ENCODE measurements at places on chromosomes 6 and 20.

DNA sequence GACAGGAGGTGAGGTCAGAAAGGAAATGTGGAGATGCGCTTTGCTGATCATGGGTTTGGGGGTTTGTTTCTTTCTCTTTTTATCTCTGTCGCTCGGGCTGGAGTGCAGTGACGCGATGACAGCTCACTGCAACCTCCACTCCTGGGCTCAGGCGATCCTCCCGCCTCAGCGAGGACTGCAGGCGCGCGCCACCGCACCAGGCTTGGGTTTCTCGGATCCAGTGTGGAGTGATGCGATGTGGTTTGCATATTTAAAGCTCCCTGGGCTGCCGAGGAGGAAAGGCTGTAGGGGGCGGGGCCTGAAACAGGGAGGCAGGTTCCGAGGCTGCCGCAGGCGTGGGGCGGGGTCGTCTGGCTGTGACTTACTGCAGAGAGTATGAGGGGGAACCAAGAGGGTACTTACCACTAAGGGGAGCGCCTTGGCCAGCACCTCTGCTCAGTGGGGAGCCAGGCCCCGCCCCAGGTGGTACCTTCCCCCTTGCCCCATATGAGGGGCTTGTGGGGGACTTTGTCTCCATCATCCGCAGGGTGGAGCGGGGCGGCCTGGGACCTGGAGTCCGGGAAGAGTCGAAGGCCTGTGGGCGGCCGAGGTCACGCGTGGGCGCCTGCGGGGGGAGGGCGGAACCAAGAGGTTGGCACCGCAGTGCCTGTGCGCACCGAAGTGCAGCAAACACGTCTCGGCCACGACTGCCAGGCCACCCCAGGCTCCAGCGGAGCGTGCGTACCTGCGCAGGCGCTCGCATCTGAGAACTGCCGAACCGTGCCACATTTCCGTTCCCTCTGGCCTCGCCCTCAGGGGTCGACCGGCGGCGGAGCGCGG is 12.7 kb upstream of the BAK1 start:
- DNase-seq, result no peak

GRCh38 chr6:9957215-9957759 is 457.6 kb downstream of the TFAP2A start:
- no peak for DNase-seq

DNA sequence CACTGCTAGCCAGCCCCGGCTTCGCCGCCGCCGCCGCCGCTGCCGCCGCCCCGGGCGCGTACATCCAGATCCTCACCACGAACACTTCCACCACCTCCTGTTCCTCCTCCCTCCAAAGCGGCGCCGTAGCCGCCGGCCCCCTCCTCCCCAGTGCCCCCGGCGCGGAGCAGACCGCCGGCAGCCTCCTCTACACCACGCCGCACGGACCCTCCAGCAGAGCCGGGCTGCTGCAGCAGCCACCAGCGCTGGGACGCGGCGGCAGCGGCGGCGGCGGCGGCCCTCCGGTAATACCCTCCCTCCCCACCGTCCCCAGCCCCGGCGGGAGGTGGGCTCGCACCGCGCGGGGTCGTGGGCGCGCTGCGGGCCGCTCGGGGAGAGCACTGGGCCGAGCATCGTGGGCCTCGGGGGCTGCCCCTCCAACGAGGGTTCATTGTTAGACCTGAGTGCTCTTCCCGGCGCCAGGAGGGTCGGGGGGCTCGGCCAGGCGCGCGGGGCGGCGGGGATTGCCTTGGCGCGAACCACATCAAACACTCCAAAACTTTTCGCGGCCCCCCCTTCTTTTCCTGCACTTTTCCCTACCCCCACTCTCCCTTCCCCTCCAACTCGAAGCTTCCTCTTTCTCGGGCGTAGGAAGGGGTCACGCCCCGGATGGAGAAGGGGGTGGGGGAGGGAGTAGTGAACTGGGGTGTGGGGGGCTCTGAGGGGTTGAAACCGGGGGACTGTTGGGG is 827 bp downstream of the E2F3 start:
- peak; percentile 19 for DNase-seq

GRCh38 chr20:8020314-8021079 is 936 bp upstream of the TMX4 start:
- DNase-seq, result no peak

DNA sequence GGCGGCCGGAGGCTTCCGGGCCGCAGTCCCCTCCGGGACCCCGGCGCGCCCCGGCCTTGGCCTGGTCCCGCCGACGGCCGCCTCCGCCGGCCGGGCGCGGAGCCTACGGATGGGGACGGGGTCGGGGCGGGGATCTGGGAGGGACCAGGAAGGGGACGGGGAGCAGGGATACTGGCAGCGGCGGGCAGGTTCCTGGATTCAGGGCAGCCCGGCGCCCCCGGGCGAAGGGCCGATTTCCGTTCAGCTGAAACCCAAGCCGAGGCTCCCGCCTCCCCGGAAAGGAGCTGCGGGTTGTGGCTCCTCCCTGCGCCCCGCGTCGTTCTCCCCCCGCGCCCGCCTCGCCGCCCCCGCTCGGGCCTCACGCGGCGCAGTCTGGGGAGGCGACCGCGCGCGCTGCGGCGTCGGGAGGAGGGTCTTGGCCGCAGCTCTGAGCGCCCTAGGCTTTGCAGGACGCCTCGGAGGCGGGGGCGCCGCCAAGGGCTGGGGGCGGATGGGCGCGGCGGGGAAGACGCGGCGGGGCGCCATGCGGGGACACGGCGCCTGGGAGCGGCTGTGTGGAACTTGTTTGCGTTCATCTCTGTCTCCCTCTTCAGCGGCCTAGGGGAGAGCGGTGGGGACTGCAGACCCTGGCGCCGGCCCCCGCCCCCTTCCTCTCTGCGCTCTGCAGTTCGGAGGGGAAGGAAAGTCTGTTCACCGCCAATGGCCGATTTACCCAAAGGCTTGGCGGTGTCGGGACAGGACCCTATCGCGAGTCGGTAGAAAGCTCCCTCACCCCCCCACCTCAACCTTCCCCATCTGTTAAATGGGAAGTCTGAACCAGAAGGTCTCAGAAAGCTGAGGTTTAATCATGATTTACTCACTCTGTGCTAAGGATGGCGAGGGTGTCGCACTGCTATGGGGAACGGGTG is 22.7 kb upstream of the TMEM181 start:
- DNase-seq, result no peak

GRCh38 chr20:38214256-38215193 is 46.0 kb downstream of the KIAA1755 start:
- DNase-seq, result no peak

DNA sequence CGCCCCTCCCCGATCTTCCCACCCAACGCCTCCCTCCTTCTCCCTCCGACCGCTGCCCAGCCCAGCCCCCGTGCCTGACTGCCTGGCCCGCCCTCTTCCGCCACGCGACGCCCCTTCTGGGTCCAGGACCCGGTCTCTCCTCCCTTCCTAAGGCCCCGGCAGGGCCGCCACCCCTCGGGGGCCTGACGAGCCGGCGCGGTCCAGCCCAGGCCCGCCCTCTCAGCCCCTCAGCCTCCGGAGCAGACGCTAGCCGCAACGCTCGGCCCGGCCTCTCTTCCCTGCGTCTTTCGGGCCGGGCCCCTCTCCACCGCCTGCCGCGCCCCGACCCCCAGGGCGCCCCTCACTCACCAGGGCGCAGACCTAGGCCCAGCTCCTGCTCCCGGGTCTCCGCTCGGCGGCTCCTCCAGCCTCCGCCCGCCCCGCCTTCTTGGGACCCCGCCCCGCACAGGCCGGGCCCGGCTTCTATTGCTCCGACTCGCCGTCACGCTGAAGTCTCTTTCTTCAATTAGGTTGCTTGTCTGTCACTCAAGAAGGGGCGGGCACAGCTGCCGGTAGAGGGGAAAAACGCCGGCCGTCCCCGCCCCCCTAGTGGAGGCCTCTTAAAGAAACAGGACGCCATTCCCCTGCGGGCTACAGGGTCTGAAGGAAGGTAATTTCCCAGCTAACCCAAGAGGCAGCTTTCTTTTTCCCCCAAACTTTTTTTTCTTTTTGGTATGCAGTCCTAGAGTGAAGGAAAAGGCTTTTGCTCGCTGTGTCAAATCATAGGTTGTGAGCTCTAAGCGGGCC is at the start of gene ELMO2:
ELMO2 (minus strand) TSS at position 416 of the 786 bp plus-strand sequence. CDS start 12,133 bp downstream, outside the sequence.
- DNase-seq, result peak; percentile 94

- peak; percentile 5 for DNase-seq
Measured at GRCh38 chr6:80938131-80938530, 814.4 kb downstream of the TENT5A start.

DNA sequence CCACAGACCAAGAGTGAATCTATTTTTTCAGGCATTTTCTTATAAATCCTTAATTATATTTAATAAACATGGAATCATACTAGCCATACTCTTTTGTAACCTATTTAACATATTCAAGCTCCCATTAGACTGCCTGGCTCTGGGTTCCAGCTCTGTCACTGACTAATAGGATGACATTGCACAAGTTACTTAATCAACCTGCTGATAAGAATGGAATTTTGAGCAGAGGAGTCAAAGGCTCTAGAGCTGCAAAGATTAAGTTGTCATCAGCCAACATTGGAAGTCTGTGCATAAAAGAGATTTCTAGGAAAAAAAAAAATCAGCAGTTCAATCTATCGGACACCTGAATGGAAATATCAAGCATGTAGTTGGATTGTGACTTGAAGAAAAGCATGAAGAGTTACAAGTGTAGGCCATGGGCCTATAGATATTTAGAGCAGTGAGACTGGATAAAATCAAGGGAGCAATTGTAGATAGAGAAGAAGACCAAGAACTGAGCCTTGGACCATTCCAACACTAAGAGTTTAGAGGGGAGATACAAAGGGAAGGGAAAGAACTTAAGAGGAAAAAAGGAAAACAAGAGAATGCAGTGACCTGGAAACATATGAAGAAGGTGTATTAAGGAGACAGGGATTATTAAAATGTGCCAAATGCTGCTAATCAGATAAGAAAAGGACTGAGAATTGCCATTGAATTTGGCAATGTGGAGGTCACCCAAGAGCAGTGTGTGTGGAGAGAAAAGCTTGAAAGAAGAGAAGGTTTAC is 11.0 kb upstream of the HINT3 start:
- no peak for DNase-seq

DNA sequence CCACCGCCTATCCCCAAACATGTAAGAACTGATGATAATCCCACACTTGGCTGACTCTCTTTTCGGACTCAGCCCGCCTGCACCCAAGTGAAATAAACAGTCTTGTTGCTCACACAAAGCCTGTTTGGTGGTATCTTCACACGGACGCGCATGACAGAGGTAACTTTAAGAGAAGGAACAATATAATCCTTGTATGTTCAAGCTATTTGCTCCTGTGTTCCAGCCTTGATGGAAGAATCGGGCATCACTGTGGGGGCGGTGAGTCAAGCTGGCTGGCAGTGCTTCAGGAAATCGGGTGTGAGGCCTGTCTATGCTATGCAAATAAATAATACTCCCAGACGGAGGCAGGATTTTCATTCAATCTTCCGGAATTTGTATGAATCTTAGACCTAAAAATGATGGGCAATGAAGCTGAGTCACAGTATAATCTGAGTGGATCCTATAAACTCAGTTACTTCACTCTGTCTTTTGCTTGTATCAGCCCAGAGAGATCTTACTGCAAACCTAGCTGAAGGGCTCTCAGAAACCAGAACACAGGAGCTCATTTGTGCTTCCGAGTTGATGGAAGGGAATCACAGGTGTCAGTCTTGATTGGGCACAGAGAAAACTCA is 45.2 kb upstream of the NT5E start:
- no peak for DNase-seq

DNA sequence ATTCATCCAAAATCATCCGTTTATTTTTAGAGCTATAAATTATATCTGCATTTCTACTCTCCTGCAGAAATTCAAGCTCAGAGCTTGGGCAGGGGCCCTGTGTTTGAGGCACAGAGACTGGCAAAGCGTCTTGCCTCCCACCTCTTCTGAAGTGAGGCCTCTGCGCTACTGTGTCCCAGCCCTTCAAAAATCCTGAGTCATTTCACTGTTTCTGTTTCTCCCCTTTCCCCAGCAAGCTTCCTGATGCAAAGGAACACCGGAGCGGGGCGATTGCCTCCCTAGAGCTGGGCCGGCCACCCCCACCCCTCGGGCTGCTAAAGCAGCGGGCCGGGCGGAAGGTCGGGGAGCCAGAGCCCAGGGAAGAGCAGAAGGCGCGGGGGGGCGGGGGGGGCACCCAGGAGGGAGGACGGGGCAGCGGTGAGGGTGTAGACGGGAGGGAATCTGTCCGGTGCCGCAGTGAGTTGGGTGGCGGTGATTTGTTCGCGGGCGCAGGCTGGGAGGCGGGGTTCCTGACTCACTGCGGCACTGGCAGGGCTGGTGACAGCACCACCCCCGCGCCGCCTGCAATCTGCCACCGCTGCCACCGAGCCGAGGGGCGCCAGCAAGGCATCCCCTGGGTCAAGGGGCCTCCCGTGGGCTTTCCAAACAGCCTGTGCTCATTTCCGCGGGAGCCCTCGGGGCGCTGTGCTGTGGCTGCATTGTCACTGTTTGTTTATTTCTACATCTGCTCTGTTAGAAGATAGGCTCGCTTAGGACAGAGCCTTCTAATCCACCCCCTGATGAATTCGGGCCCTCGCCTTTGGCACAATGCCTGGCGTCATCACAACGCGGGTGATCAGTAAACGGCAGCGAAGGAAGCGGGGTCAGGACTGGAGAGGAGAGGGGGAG is 46.5 kb upstream of the SNAP25 start:
- peak; percentile 69 for DNase-seq

DNA sequence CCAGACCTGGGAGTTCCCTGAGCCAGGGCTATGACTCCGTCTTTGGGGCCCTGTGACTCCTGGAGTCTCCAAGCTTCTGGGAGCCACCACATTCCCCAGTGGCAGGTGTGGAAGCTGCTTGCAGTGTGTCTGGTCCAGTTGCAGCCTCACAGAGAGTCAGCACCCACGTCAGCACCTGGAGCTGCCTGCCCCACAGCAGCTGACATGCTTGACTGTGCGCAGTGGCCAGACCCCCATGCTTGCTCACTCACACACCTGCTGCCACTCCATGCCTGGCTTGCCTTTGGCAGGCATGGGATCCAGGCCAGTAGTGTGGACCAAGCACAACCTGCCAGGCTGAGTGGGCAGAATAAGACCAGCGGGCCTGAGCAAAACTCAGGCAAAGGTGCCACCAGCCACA is 31.0 kb upstream of the ASIP start:
- no peak for DNase-seq

DNA sequence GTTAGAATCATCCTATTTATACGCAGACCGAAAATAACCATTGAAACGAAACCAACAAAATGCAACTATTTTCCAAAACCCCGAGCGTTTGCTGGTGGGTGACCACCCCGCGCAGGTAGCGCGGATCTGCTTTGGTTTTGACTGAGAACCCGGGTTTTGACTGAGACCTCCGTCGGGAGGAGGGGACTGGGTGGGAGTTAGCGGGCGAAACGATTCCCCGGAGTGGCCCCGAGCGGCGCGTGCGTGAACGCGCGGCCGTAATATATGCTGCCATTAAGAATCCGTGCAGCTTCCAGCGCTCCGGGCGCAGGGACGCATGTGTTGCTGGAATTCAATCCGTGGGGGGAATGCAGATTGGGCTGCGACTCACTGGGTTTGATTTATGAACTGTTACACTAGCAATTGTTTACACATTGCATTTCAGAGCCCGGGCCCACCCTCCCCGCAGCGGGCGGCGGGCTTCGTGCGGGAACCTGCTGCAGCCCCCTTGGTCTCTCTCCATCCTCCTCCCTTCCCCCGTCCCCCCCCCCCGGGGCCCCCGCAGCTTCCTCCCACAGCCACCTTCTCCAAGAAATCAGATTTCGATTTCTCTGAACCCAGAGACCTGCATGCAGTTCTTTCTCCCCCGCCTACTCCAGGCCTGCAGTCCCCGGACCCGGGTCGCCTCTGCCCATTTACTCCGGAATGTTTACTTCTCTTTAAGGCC is 9.9 kb downstream of the NRN1 start:
- DNase-seq, result peak; percentile 30

- DNase-seq, result no peak
Measured at GRCh38 chr20:17287503-17287902, 60.7 kb downstream of the PCSK2 start.

Data from DMS 273 treated with DMSO at 0.1 percent for 48 hours (cell line).